ENCODE measurements at places on chromosomes 12 and 14. TPM values are rescaled to one million over a fixed set of nuclear protein-coding genes. Genes with fewer than 3 reads are reported as not detected.

Gene GARIN6
- total RNA-seq: not detected

Gene CSRP2
- 64.2 TPM for total RNA-seq

Gene SIX6
- not detected for total RNA-seq

Gene MORN3
- not detected for total RNA-seq

Gene NEK9
- 11.1 TPM for total RNA-seq

Gene HOXC12
- not detected for total RNA-seq

Gene PLEKHD1
- not detected for total RNA-seq

All from RPMI7951 (cell line).